ENCODE measurements at places on chromosomes 6 and 20.

- no peak for DNase-seq
These were observed 21.5 kb downstream of the COL9A3 start for GRCh38 chr20:62838128-62838891.

GRCh38 chr20:41494451-41494850, 123.7 kb downstream of the CHD6 start:
- DNase-seq, result no peak

GRCh38 chr6:63897459-63897858, 261.9 kb downstream of the PHF3 start:
- DNase-seq, result peak; percentile 55

- no peak for DNase-seq
These were observed 120.4 kb downstream of the BCAS1 start for GRCh38 chr20:53950031-53950430.

DNA sequence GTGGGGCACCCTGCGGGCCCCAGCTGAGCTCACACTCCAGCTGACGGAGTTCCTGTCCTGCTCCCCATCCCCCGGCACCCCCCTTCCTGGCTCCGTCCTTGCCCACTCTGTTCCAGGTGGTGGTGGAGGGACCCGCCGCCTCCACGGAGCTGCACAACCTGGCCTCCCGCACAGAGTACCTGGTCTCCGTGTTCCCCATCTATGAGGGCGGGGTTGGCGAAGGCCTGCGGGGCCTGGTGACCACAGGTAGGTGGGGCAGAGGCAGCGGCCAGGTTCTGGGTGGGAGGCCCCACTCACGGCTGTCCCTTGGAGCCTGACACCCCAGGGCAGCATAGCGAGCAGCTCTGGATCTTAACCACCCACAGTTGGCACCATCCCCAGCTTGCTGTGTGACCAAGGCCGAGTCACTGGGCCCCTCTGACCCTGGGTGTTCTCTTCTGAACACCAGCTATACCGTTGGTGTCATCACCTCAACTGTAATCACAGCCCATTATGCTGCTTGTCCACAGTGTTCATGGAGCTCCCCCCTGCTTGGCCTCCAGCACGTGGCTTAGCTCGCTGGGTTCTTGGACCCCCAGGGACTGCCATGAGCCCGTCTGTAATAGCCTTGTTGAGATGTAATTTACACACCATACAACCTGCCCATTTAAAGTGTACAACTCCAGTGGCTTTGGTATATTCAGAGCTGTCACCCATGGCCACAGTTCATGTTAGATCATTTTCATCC, 17.4 kb downstream of the COL20A1 start:
- no peak for DNase-seq

DNA sequence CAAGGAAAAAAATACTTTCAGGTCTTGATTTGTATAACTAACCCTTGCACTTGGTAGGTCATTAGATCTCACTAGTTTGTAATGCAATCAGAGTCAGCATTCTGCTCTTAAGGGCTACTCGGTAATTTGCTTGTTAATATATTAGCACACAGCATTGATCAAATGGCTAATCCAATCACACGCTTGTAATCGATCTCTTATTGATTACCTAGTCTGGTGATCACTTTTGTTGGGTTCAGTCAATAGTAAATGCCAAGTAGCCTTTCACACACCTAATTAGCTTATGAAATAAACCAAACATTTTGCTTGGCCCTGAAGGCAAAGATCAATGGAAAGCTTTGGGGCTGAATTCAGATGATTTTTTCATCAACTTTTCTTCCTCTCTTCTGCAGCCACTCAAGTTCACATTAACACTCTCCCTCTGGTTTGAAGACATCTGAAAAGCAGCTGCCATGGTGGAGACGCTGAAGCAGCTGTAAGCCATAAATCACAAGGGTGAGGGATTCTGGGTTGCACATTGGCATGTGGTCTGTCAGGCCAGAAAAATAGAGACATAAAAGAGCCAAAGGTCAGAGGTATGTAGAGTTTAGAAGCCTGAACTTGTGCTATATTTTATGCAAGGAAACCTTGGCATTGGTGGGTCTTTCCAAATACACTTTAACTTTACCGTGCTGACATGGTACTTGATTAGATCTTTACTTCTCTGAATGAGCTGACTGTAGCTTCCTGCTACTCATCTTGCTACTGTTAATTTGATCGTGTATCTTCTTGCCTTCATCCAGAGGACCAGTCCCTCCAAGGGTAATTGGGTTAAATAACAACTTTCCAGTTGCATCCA, 234.4 kb downstream of the SIM1 start:
- DNase-seq, result no peak

Data from fibroblast of skin of left biceps (primary cell).